NCI-H2081 treated with DMSO at 0.1 percent for 48 hours (cell line): ENCODE measurements at places on chromosomes 3 and 15.

DNA sequence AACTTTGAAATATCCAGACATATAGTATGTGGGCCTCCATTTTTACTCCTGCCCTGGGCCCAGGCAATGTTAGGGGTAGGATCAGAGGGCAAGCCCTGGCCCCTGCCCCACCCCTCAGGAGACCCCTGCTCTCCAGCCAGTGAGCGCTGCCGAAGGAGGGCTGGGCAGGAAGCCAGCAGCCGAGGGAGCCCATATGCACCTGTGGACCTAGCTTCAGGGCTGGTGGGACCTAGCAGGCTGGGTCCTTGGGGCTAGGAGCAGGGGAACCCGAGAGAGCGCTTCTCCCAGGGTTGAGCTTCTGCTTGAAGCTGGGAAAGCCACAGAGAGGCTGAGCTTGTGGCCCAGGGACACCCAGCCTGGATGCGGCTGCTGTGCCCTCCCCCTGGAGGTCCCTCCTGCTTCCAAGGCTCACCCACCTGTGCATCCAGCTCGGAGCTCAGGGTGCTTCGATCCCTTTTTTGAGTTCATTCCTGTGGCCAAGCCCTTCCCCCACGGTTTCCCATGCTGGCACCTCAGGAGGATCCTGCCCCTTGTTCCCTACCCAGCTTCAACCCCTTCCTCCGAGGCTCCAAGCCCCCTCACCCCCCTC, 21.0 kb upstream of the CYP11A1 start:
- no peak for DNase-seq

- no peak for DNase-seq
Measured at GRCh38 chr15:81264072-81264857, 59.7 kb downstream of the STARD5 start.

- DNase-seq: no peak
Measured at GRCh38 chr15:35618260-35619188, 72.6 kb upstream of the DPH6 start.

DNA sequence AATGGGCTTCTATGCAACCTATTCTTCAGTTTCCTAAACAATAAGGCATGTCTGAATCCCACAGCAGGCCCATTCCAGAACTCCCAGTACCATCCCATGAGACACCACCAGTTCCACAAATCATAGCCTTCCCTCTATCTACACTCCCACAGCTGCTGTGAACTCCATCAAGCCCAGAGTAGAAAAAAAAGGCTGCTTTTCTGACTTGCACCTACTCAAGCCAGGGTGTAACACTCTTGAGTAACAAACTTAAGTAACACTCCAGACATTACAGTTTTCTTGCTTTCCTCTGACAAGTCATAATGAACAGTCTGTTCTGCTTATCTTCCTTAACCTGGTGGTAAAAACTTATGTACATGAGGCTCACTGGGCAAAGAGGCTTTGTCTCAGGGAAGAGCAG, 283.1 kb downstream of the NFKBIZ start:
- no peak for DNase-seq

- DNase-seq: no peak
Measured at GRCh38 chr3:176119826-176120225, 1077.5 kb downstream of the TBL1XR1 start.

DNA sequence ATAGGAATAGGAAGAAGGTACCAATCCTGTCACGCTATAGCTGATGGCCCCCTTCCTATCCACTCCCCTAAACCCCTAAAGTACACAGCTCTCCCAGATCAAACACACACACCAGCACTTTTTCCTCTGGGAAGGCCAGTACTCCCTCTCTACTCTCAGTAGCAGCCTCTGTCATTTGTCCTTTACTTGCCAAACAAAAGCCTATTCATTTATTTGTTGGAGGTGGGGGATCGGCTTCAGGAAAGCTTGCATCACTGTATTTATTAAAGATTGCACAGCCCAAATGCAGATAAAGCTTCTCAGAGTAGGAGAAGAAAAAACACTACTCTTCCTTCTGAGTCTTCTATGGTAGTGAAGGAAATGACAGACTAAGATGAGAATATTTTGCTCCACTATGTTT, 429.7 kb upstream of the RASGRP1 start:
- DNase-seq: no peak

GRCh38 chr3:9433627-9434521, 36.5 kb downstream of the SETD5 start:
- no peak for DNase-seq

DNA sequence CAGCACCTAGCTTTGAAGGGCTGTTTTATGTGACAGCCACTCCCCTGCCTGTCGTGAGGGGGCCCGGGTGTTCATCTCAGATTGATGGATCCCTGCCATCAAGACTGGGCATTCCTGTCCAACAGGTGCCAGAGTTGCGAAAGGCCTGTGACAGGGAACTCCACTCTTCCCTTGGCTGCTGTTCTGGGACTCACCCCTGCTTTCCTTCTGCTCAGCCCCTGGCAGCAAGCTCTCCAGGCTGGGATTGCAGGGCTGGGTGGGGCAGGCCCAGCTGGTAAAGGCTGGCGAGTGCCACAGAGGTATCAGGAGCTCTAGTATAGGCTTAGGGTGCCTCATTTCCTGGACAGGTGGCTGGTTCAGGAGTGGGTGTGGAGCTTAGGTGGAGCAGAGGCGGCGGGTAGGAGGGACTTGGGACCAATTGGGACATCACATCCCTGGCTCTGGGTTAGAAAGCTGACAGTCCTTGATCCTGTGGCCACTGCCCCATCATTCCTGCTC, at the start of gene PLA2G4B:
TSS of gene PLA2G4B (plus strand) at position 448 of the 498 bp plus-strand sequence. CDS start 67 bp downstream, outside the sequence.
- DNase-seq: no peak
